COR-L47 (cell line): ENCODE measurements at places on chromosomes 5 and 9.

GRCh38 chr9:23492126-23493002 lies 333.7 kb downstream of the ELAVL2 start:
- DNase-seq: peak; percentile 53

DNA sequence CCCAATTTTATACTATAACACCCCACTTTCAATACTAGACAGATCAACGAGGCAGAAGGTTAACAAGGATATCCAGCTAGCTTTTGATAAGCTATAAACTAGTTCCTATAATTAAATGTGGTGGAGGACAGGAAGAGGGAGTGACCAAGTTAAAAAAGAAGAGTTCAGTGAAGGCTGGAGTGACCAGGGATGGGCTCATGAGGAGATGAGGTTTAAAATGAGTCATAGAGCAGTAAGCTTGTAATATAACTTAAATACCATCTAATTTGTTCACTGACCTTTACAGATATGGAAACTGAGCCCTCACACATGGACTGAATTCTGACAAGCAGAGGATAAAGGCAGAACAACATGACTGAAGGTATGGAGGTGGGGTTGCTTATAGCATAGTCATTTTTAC lies 284.5 kb downstream of the SPATA31D1 start:
- no peak for DNase-seq

DNA sequence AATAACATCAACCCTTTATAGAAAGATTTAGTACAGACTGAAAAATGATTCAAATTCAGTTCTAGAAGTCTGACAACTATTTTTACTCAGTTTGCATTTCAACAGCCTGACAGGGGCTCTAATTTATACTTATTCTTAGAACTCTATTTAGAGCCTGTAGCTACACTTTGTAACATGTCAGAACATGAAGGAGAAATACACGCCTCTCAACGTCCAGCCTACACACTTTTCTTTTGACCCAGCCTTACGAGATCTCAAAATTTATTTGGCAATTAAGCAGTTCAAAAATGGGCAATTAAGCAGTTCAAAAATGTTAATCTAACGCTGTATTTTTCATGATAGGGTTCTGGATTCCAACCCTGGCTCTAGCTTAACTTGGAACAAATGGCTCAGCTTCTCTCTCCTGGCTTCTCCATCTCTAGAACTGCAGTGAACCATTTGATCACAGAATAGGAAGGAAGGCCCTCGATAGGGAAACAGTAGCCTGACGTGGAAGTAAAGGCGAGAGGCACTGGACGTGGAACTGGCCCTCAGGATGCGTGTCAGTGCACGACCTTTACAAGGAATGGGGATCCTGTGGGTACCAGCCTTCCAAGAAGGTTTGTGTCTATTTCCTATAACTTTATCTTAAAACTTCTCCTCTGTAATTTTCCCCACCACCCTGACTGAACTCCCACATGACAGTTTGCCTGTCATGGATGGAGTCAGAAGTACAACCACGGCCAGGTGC lies 66.4 kb downstream of the PRRT1B start:
- no peak for DNase-seq

GRCh38 chr5:174383210-174384167 lies 338.0 kb downstream of the NSG2 start:
- DNase-seq: peak; percentile 11

DNA sequence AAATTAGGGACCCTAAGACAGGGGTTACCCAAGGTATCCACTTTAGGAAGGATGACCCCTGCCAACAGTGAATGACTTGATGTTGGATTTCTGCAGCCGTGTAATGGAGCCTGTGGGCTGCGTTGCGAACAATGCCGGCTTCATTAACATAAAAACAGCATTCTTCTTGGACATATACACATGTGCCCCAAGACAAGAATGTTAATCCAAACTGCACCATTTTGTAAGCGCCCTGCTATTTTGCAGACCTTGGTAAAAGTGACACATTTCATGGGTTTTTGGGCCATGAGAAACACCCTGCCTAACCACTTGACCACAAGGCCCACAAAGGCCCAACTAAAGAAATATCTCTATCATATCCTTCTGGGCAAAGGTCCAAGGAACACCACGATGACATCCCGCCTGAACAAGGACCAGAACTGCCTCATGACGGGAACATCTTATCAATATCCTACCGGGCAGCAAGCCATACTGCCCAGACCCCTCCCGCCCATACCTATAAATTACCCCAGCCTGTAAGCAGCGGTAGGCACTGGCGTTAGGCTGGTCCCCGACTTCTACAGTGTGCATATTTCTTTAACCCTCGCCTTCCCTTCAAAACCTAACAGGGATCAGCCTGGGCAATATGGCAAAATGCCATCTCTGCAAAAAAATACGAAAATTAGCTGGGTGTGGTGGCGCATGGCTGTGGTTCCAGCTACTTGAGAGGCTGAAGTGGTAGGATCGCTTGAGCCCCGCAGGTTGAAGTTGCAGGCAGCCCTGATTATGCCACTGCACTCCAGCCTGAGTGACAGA lies 9.7 kb upstream of the PDCD1LG2 start:
- no peak for DNase-seq

DNA sequence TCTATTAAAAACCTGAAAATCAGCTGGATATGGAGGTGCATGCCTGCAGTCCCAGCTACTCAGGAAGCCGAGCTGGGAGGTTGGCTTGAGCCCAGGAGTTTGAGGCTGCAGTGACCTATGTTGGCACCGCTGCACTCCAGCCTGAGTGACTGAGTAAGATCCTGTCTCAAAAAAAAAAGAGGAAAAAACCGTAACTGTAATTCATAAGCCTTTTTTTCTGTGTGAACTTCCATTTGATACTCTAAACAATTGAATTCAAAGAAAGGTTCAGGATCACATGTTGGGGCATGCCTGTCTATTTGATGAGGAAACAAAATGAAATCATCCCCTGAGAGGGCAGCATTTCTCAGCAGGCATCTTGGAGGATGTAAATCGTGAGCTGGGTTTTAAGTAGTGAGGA lies 38.8 kb downstream of the ITGA2 start:
- no peak for DNase-seq

- DNase-seq: no peak
Measured at GRCh38 chr5:139757727-139758509, 37.7 kb upstream of the PSD2 start.

GRCh38 chr9:87309236-87309635 lies 188.4 kb upstream of the DAPK1 start:
- DNase-seq: no peak

- DNase-seq: no peak
Measured at GRCh38 chr9:30293231-30293630, 2091.2 kb upstream of the ACO1 start.

GRCh38 chr5:80915716-80916115 lies 44.4 kb upstream of the RASGRF2 start:
- DNase-seq: no peak

GRCh38 chr9:109779711-109780452 lies at the start of gene PALM2AKAP2:
PALM2AKAP2 (plus strand) TSS chr9:109780198; CDS start chr9:109780489, 291 bp downstream.
- peak; percentile 52 for DNase-seq

GRCh38 chr5:177370488-177371119 lies 12.9 kb downstream of the RGS14 start:
- DNase-seq: peak; percentile 40

DNA sequence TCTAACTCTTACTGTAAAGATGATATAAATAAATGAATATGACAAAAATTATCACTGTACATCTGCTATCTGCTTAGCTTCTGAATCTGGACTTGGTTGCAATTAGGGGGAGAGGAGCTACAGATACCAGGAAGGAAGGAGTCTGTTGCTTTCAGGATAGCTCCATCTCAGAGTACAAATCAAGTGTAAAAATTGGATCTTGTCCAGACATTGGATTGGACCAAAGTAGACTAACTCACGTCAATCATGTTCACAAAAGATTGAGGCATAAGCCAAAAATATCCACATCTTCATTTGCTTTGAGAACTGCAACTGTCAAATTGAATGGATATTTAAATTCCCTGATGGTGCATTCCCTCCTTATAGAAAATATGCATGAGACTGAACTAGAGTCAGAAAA lies 8.8 kb upstream of the OR1Q1 start:
- DNase-seq: no peak

- no peak for DNase-seq
Measured at GRCh38 chr9:121240472-121241135, 27.4 kb upstream of the GSN start.

GRCh38 chr5:115246361-115246991 lies 16.2 kb downstream of the PGGT1B start:
- DNase-seq: no peak

DNA sequence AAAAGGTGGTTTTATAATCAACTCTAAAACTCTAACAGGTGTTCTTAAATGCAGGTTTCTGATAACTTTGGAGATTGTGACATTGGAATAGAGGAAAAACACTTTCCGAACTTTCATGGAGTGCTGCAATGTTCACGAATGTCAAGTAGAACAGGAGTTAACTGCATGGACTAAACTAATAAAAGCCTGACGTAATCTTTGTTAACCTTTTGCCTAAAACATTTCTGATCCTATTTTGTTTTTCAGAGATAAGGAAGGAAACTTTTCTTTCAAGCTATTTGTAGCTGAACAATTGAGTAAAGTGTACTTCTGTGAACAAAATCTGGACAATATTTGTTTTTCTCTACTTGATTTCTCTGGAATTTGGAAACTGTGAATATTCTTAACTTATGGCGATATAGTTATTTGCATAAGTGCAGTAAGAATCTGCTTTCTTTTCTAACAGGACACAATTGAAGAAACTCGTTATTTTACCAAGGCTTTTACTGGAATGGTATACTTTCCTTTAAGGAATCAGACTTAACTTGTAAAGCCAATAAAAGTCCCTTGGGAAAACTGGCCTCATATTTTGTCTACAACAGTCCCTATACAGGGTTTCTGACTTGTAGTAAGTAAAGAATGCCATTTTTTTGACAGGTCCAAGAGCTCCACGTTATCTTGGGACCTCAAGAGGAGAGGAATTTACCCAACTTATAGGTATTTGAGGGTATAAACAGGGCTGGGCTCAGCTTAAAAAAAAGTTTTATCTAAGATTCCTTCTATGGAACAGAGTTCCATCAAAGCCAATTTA lies 154.7 kb downstream of the NXNL2 start:
- no peak for DNase-seq

- peak; percentile 2 for DNase-seq
Measured at GRCh38 chr5:104186100-104186499, 623.5 kb upstream of the NUDT12 start.

DNA sequence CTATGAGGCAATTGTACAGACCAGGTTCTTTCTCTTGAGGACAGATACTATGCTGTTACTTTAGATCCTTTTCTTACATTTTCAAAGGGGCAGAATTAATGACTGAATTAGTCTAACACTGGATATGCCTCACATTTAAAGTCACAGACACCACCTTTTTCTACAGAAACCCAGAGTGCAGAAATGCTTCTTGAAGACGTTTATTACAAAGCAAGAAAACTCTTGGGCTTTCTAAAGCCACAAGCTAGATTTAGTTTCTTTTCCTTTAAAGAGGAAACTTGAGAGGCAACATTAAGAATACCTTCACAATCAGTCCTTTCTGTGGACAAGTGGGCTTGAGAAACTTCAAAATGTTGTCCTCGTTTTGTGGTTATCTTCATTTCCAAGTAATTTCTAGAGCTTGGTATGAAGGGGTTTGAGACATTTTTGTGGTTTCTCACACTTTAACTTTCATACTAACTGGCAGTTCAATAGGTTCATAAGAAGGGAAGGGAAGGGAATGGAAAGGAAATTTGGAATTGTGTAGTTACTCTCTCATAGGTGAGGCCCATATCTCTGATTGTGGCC lies 527.4 kb downstream of the RASEF start:
- DNase-seq: no peak

- DNase-seq: no peak
Measured at GRCh38 chr9:792331-793260, 48.9 kb upstream of the DMRT1 start.

DNA sequence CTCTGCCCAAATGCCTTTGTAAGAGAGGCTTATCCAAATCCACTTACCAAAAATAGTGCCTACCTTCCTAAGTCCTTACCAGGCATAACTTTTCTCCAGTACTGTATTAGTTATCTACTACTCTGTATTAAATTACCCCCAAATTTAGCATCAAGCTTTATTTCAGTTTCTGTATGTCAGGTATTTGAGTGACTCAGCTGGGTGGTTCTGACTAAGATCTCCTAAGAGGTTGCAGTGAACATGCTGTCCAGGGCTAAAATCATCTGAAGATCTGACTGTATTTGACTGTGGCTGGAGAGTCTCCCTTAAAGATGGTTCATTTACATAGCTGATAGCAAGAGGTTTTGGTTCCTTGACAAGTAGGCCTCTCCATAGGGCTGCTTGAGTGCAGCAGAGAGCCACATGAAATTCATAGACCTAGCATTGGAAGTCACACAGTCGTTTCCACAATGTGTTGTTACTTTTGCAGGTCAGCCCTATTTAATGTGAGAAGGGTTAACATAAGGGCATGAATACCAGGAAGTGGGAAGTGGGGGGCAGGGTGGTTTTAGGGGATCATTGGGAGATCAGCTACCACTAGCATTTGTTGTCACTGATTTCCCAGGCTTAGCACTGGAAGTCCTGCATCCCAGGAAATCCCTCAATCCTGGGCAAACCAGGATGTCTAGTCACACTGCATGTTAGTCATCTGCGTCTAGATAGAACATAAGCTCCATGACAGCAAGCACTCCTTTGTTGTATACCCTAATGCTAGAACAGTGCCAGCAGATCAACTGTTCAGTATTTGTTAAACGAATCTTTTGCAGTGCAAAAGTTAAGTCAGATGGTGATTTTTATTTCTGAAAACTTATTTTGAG lies 2.0 kb upstream of the ZNF622 start:
- DNase-seq: no peak

DNA sequence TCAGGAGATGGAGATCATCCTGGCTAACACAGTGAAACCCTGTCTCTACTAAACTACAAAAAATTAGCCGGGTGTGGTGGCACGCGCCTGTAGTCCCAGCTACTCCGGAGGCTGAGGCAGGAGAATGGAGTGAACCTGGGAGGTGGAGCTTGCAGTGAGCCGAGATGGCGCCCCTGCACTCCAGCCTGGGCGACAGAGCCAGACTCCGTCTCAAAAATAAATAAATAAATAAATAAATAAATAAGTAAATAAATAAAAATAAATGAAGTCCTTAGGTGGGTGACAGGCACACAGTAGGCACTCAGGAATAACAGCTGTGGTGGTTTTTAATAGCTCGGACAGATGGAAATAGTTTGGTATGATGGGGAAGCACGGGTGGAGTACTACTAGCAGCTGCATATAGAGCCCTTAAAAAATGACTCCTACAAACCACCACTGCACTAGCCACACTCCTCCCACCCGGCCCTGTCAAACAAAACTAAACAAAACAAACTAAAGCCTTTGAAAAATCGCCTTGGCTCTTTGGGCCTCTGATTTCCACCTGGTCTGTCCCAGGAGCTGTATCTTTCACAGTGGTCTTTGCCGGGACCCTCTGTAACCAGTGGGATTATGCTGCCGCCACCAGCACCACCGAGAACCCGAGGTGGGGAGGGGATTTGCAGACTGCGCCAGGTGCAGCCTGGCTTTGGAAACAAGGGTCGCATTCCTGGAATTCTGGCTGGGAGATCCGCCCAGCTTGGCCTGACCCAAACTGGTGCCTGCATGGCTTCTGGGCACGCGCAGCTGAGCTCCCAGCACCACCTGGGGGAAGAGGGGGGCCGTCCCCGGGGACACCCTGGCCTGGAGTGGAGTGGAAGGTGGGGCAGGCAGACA lies 5.1 kb upstream of the WDR5 start:
- DNase-seq: no peak

GRCh38 chr5:170076211-170076610 lies 29.5 kb upstream of the FOXI1 start:
- DNase-seq: no peak
